ENCODE measurements at places on chromosomes 2 and 18.

- DNase-seq = no peak
Observed at GRCh38 chr2:853203-853870, 97.3 kb upstream of the SNTG2 start.

GRCh38 chr2:98917031-98917471 lies 19.0 kb downstream of the CRACDL start:
- no peak for DNase-seq

GRCh38 chr2:39705638-39706037 lies 39.9 kb downstream of the TMEM178A start:
- no peak for DNase-seq

- DNase-seq = no peak
Observed at GRCh38 chr18:50973367-50974126, 5.7 kb downstream of the ELAC1 start.

- no peak for DNase-seq
Observed at GRCh38 chr18:31512203-31512764, 14.3 kb downstream of the DSG2 start.

DNA sequence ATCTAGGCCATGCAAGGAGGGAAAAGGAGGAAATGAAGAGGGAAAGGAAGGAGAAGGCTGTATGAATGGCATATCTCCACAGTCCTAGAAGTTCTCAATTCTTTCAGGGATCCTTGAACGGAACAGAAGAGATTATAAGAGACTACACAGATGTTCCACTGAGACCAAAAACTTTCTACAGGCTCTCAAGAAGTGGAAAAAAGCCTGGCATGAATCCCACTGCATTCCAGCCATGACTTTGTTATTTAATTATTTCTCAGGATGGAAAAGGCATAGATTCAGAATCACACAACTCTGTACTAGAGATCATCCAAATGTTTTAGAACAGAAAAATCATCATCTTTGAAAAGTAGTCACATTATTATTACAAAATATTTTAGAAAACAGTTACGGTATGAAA lies 131.7 kb upstream of the CDH20 start:
- no peak for DNase-seq

DNA sequence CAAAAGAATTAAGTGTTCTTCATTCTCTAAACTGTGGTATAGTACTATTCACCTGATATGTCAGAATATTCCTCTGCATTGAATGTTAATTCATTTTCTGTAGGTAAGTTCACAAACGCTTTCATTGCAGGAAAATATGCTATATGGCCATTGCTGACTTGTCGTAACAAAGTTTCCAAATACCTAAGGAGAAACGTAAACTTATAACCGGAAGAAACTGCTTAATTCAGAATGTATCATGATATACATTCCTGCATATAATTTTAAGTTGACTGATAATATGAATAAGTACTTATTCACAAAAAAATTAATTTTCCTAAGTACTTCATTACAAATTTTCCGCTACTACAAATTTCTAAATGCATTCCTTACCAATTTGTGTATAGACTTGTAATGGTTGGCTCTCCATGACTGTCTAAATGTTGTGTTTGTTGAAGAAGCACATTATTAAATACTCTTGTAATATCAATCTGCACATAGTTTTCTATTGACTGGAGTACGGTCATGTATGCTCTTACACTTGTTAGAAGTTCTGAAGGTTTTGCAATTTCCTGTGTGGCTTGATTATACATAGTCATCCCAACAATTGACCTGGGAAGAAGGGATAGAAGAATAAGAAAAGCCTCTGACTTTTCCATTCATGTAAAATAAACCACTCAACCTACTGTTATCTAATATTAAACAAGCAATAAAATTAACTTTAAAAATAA lies 85.4 kb downstream of the NCKAP1 start:
- DNase-seq = no peak

- no peak for DNase-seq
Observed at GRCh38 chr2:204282525-204282924, 262.8 kb upstream of the PARD3B start.

GRCh38 chr2:229199267-229199666 lies 71.8 kb downstream of the PID1 start:
- no peak for DNase-seq

DNA sequence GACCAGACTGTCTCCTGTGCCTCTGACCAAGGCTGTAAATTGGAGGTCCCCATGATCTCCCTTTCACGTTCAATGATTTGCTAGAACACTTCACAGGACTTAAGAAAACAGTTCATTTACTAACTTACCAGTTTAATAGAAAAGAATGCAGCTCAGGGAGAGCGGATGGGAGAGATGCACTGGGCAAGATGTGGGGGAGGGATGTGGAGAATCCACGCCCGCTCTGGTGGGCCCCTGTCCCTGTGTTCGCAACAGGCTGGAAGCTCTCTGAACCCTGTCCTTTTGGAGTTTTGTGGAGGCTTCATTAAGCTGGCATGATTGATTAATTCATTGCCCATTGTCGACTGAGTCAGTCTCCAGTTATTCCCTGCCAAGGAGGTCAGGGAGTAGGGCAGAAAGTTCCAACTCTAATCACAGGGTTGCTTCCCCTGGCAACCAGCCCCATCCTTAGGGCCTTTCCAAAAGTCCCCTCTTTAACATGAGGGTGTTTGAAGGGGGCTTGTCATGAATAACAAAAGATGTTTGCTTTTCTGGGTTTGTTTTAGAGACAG lies 257.1 kb downstream of the ACKR3 start:
- DNase-seq = no peak

DNA sequence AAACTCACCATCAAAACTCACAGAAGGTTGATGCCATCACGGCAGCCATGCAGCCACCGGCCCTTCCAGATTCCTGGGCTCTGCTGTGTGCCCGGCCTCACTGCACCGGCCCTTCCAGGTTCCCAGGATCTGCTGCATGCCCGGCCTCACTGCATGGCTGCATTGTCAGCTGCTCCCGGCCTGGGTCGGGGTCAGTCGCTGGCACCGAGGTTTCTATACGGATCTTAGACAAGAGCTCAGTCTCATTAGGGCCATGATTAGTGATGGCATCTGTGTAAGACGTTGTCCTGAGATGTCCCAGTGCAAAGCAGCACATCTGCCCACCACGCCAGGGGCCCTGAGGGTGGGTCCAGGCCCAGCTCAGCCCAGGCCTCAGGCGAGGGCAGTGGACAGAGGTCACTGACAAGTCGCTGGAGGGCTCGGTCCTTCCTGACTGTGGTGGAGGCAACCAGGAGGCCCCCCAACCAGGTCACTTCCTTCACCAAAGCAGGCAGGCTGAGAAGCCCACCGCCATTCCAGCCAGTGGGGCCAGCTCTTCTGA lies 29.4 kb downstream of the TMEM18 start:
- no peak for DNase-seq

GRCh38 chr2:46012618-46013240 lies 284.5 kb upstream of the EPAS1 start:
- DNase-seq = no peak

DNA sequence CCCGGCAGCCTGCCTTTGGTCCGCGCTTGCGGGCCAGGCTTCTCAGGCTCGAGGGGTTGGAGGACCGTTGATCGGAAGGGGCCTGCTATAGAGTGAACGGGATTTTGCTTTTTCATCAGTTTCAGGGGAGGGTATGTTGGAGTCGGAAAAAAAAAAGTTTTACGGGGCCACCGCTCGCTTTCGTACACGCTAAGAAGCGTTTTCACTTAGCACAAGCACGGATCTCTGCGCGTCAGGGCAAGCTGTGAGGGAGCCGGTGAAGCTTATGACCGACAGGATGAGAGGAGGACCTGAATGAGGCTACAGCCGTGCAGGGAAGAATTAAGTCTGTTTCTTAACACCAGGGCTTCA lies 443 bp downstream of the CPSF3 start:
- DNase-seq = peak; percentile 24

DNA sequence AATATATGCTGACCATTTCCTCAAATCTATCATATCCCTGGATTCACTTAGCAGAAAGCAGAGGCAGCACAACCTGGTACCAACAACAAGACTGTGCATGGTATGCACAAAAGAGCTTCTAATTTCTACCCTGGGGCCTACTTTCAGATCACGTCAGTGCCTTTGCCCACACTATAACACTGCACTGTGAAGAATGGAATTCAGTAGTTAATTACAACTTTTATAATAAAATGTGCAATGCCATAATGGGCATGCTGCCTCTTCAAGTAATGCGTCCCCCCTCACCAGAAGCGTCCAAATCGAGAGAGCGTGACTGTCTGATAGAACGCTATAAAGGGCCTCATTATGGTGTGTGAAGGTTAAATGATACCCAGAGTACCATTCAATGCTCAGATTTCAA lies 328.1 kb upstream of the PKDCC start:
- DNase-seq = no peak

DNA sequence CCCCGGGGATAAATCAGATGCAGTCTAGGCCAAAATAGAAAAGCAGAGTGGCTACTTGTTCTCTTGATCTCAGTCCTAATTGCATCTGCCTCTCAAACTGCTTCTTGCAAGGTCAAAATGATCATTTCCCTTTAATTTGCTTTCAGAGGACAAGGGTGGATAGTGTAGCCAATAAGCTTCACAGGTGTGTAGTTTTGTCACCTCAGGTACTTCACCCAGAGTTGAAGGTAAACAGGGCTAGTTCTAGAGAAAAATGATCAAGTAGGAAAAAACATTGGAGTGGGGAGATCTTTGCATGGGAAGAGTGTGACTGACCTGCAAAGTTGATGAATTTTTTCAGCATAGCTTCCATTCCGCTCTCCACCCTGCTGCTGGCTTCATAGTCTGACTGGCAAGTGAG lies 8.7 kb downstream of the ERICH2 start:
- DNase-seq = no peak

GRCh38 chr2:119464981-119465380 lies 33.3 kb downstream of the TMEM37 start:
- no peak for DNase-seq

DNA sequence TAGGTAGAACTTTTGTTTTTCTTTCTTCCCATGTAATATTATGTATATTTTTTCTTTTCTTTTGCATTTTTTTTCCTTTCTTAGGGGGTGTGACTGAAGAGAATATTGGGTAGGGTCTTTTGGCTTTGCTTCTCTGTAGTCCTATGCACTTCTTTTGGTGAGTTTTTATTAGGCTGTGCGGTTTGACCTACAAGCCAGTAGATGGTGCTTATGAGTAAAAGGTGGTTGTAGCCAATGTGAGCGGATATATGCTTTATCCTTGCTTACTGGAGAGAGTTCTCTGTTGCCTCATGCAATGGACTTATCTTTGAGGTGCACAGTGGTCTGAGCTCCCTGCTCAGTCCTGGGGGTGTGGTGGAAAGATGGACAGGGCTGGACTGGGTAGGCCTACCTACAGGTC lies 52.7 kb downstream of the DSEL start:
- DNase-seq = no peak

- DNase-seq = no peak
Observed at GRCh38 chr18:7848054-7848412, 280.9 kb downstream of the PTPRM start.

GRCh38 chr2:61277756-61278155 lies 115.8 kb downstream of the C2orf74 start:
- DNase-seq = no peak

DNA sequence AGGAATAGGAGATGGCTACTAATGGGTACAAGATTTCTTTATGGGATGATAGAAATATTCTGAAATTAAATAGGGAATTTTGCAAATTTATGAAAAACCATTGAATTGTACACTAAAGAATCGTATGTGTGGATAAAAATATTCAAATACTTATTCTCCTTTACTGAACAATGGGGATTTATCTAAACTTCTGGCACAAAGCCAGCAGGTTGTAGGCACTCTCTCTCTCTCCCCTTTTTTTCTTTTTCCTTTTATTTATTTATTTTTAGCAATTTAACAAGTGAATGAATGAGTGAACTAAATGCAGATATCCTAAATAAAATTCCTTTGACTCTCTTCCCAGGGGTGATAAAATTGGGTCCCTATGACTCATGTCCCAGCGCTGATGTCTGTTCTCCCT lies 21.9 kb upstream of the SCYGR2 start:
- no peak for DNase-seq

DNA sequence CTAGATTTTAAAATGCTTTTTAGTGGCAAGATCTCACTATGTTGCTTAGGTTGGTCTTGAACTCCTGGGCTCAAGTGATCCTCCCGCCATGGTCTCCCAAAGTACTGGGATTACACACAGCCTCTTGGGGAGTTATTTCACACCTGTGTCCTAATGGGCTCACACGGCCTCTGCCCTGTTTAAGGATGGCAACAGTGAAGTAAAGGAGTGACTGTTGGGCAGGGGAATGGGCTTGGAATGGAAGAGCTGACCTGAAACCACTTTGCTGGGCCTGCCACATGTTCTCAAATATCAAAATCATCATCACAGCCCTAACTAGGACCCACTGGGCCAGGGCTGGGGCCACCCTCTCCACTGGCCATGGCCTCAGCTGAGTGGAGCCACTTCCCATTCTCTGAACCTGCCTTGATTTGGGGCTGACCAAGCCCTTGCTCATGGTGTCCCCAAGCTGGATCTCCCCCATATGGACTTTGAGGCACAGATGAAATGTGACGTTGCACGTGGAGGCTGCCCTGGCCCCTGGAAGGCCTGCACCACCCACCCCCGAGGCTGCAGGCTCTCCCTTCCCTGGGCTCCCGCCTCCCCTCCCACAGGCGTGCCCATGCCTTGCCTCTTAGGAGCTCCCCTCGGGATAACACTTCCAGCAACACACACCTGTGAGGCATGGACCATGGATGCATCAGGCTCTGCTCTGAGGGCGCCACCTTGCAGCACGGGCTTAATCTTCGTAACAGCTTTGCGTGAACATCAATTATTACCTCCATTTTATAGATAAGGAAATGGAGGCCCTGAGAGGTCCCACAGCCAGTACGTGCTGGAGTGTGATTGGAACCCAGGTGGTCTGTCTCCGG lies 71.8 kb upstream of the SMAD7 start:
- no peak for DNase-seq

- no peak for DNase-seq
Observed at GRCh38 chr2:25349397-25349796, 7.7 kb upstream of the DNMT3A start.

DNA sequence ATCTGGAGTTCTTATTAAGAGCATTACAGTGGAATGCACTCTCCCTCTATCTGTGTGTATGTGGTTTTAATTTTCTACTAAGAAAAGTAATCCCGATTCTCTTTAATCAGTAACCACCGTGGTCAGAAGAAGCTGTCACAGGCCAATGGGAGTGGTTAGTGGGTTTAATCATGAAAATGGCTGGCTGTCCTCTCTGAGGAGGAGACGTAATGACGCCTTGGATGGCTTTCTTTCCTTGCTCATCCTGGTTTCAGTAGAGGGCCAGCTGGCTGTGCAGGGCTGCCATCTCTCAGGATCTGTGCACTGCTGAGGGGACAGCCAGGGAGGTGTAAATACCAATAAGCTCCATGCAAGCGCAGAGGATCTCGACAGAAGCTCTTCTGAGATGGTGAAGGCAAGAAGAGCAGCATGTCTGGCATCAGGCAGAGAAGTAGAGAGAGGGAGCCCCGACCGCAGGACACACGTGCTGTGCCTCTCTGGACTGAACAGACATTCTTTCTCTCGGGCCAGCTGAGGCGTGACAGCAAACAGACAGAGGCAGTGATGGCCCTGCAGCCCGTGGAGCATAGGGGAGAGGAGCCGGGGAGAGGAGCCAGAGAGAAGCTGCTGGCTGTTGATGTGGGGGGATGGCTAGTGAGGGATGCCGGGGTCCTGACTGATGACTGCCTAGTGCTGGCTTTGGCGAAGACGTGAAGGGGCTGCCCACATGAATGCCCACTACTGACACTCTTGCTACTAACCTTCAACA lies 65.1 kb upstream of the DAPL1 start:
- DNase-seq = no peak
